Stimulated activated CD4-positive, alpha-beta T cell treated with anti-CD3 and anti-CD28 coated beads, Interleukin-2, amount 100 ng/mL, for 24 hours (primary cell): ENCODE measurements at places on chromosomes 7 and 10.

DNA sequence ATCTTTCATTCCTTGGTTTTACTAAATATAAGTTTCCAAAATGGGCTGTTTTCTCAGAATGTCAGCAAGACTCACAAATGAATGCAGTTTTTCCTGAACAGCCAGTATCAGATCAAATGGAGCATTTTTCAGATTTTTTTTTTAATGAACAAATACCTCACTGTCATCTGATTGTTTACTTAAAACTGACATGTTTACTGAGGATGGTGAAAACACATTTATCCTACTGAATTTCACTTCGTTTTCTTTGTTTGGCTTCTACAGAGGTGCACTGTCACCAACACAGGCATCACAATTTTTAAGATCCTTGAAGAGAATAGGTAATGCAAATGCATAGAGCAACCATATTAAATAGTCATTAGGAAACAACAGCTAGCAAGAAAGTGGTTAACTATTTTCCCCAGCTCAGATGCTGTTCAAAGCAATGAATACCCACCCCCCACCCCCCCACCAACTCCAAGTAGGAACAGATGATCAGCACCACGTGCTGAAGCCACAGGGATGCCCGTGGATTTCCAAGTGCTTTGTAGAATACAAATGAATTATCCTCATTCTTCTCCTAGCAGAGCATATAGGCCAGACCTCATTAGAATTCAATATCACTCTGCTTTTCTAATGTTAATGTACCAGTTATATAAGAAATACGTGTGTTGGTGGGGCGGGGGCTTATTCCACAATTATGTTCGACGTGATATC lies 205.9 kb downstream of the SKAP2 start:
- DNase-seq = no peak

DNA sequence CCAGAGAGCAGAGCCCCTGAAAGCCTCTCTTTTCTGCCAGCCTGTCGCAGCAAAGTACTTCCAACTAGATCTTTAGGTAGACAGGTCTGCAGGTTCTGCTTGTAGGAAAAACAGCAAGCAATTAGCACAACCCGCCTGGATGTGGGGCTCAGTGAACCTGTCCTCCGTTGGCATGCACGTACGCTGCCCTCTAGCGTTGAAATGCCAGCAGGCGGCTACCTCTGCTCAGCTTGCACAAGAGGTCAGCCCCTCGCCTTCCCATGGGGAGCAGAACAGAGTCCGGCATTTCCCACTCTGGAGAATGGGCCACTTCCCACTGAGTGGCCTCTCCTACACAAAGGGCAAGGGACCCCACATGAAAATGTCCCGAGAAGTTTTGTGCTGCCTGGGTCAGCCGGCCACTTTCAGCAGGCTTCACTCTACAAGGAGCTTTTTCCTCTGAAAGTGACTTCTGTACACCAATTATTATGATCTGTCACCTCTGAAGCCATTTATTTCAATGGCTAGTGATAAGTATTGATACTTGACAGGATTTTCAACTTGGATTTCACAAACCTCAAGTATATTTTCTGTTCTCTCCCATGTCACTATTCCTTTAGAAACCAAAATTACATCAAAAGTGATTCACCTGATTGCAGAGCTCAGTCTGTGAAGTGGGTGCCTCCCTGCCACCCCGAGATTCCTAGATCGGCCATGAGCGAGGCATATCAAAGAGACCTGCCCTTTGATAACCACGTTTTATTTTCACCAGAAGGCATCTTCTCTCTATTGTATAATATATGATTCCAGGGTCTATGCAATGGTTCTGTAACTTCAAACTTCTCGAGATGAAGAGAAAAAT lies 56.7 kb downstream of the JCAD start:
- peak; percentile 61 for DNase-seq

GRCh38 chr7:103799298-103799697 lies 190.2 kb downstream of the RELN start:
- no peak for DNase-seq

GRCh38 chr7:95330204-95330960 lies 6.0 kb upstream of the PON1 start:
- no peak for DNase-seq

DNA sequence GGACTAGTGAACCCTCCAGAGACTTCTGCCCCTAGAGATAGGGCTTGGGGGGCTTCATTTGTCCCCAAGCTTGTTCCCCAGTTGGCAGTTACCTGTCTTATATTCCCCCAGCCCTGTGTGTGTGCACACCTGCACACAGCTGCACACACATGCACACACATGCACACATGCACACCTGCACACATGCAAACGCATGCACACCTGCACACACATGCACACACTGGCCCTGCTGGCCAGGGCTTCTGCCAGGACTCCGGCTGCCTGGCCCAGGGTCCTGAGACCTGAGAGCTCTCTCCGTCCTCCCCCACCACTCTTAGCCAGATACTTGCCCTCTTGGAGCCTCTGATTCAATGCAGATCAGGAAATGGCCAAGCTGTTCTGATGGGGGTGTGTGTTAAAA lies 6.7 kb downstream of the ZMIZ1 start:
- no peak for DNase-seq

- no peak for DNase-seq
Observed at GRCh38 chr10:59435707-59436106, 73.4 kb upstream of the FAM13C start.

DNA sequence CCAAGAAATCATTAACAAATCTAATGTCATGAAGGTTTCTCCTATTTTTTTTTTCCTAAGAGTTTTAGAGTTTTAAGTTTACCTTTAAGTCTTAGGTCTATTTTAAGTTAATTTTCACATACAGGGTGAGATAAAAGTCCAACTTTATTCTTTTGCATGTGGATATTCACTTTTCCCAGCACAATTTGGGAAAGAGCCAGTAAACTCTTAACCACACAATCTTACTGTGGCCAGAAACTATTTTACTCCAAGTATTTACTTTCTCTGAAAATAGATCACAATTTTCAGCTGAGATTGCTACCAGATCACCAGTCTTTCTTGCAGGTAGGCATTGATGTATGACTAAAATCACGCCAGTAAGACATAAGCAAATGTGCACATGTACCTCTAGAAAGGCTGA lies 728.5 kb downstream of the TNS3 start:
- DNase-seq = no peak

- DNase-seq = no peak
Observed at GRCh38 chr7:41268878-41269277, 434.0 kb downstream of the INHBA start.

DNA sequence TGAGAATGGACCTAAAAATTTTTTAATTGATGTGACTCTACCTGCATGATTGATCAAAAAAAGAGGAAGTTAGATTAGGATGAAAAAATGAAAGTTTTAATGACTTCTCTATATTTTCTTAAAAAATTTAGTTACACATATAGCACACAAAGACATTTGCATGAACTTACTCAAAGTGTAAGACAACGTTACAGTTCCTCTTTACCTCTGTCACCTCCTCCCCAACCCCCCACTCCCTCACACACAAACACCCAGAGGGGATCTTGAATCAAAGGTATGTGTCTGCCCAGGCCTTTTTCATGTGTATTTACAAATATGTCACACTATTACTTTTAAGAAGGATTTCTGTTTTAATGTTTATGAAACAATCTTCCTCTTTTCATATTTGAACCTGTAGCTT lies 20.6 kb upstream of the CDCA7L start:
- no peak for DNase-seq

DNA sequence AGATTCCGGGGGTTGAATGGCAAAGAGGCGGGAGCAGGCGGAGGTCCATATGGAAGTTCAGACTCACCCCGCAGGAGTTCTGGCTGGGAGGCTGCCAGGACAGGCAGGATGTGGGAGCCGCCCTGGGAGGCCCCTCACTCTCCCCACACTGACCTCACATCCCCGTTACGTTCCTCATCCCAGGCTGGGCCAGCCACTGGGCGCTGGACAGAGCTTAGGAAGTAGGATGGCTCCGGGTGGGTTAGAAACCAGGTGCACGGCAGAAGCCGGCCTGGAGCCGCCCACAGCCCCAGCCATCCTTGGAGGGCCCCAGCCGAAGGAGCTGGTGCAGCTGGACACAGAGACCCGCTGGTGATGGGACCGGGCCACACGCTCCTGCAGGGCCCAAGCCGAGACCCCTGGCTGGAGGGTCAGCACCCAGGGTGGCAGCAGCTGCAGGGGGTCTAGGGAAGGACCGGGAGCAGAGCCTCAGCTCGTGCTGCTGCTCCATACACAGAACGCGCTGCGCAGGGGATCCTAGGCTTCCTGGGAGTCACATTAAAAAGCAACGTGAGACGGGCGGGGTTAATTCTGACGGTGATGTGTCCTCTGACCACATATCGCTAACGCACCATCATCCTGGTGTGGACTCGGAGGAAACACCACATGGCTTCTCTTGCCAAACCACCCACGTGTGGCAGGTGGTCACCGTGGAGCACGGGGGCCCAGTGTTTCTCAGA lies 98.6 kb upstream of the DIP2C start:
- no peak for DNase-seq

DNA sequence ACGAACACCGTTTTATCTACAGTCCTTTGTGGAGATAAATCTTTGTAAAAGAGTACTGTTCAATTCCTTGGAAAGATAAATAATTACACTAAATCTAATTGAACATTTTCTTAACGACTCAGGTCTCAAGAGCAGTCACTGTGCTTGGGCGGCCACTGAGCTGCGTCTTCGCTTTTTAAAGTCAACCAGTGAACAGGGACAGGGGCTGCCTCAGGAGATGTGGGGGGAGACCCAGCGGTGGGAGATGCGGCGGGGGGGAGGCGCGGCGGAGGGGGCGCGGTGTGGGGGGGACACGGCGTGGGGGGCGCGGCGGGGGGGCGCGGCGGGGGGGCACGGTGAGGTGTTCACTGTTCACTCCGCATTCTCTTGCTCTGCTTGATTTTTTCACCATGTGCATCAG lies 39.8 kb downstream of the CAMK2B start:
- DNase-seq = no peak

- DNase-seq = no peak
Observed at GRCh38 chr10:52514481-52514880, 200.4 kb downstream of the DKK1 start.

DNA sequence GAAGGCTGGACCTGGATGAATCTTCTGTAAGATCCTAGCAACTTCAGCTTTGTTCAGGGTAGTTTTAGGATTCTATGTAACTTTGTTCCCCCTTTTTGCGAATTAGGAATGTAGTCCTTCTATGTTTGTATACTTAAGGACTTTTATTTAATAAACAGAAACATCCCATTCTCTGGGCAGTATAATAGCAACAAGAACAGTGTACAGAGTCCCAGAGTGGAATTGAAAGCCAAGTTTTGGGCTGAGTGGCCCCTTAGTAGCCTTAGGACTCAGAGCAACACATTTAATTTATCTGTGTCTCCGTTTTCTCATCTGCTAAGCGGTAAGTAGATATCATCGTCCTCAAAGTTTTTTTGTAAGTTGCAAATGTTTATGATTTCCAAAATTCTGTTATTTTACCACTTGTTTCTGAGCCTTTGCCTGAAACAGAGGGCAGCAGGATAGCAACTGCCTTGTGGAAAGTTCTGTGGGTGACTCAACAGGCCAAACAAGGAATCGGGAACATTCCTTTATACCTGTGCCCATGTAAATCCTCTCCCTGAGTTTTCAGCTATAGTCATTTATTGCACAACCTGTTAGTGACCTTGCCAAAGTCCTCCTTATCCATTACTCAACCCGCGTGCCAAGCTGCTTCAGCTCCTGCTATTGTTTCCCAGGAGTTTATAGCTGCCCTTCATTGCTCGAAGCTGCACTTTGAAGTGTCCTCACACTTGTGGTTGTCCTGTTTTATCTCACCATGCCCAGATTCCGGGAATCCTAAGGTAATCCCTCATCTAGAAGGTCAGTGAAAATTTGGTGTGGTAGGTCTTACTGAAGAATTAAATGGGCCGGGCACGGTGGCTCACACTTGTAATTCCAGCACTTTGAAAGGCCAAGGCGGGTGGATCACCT lies 199.1 kb upstream of the AHR start:
- no peak for DNase-seq

DNA sequence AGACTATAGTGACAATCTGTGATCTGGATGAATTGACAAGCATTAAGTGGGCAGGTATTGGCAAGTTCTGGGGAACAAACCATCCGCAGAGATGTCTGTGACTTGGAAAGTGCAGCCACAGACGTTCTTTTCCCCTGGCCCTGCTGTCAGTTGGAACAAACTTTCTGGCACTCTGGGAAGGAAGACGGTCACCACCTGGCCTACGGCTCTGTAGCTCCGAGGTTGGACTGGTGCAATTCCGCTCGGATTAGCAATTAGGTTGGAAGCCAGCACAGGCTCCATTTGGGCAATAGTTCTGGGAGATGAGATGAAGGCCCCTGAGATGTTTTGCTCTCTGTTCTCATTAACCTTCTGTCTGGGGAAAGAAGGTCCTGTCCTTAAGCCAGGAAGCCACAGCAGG lies 437.5 kb downstream of the CALN1 start:
- DNase-seq = no peak

- DNase-seq = no peak
Observed at GRCh38 chr10:114095559-114096337, 52.1 kb downstream of the ADRB1 start.

GRCh38 chr10:70940834-70941568 lies 52.6 kb upstream of the PCBD1 start:
- DNase-seq = no peak

GRCh38 chr7:99109108-99110051 lies 34.5 kb downstream of the SMURF1 start:
- DNase-seq = no peak

DNA sequence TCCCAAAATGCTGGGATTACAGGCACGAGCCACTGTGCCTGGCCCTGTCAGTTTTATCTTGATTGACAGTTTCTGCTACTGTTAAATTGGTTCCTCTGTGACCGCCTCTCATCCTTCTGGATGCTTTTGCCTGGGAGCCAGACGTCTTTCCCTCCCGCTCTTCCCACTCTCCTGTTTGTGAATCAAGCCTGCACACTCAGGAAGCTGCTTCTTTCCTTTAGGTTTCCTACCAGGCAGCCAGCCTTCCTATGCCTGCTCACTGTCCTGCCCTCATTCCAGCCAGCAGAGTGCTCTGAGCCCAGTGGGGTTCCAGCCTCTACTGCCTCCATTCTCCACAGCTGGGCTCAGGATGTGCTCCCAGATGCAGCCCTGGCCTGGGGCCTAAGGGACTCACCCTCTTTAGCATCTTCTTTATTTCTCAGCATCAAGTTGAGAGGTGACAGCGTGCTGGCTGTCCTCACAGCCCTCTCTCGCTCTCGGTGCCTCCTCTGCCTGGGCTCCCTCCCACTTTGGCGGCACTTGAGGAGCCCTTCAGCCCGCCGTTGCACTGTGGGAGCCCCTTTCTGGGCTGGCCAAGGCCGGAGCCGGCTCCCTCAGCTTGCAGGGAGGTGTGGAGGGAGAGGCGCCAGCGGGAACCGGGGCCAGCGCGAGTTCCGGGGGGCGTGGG lies 5.1 kb downstream of the SH2D4B start:
- no peak for DNase-seq

- no peak for DNase-seq
Observed at GRCh38 chr10:5620966-5621365, 45.4 kb downstream of the ASB13 start.
